Trophoblast cell (in vitro differentiated cells and primary cell): ENCODE measurements at places on chromosomes 7 and 10.

DNA sequence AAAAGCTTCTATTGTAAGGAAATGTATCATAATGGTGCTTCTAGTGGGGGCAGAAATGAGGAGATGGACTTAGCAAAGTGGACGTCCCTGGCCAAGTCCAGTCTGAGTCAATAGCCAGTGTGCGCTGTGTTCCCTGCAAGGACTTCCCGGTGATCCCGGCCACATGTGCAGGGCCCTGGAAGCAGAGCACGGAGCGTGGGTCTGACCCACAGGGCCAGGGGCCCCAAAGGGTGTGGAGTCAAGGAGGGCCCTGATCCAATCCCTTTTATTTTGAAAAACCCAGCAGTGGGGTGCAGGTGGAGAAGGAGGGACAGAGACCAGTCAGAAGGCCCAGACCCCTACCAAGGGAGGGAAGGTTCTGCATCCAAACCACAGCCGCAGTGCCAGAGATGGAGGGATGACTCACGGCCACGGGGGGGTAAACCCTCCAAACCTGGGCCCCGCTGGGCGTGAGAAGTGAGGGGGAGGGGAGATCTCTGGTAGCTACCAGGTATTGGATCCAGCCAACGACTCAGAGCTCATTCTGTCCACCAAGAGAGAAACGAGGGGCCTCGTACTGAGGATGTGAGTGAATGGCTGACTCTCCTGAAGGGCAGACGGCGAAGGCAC is 57.2 kb upstream of the VIPR2 start:
- DNase-seq = no peak

DNA sequence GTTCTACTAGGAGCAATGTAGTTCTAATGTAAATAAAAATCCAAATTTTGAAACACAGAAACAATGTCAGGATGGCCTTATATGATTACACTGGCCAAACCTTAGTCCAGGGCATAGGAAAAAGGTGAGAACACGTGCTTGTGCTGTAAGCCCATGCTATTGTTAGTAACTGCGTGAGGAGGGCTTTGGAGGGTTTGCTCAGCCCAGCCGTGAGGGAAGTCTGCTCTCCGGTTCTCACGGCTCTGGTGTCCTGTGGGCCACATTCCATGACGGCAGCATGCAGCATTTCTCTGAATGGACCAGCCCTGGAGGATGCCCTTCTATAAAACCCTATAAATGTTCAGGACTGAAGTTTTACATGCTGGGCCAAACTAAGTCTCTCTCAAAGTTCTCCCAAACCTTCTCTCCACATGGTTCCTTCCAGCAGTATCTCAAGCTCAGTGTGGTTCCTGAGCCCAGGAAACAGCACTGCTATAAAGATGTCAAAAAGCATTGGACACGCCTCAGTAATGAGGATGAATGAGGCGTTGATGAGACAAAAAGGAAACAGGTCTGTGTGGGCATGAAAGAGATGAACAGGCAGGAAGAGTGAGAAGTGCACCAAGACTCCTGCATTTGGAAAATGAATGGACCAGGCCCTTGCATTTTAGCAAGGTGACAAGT is 174.8 kb upstream of the CDCA7L start:
- DNase-seq = no peak

GRCh38 chr7:99325001-99325493 is 651 bp upstream of the ARPC1A start:
- no peak for DNase-seq

DNA sequence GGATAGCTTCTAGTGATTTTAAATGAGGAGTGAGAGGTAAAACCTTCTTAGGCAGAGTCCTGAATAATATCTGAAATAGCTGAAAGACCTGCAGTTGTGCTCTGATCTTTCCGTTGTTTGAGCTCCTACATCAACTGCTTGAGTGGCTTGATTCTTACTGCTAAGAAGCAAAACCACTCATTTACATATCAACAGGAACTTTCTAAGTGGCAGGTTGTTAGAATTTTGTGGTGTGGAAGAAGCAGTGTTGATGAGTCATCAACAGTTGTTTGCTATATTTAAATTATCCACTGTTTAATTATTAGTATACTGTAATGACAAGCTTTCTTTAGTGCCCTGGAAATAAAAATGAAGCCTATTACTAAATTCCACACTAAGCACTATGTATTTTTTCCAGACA is 689.5 kb downstream of the DNAJB9 start:
- no peak for DNase-seq

- DNase-seq = no peak
Measured at GRCh38 chr10:121615836-121616235, 17.6 kb upstream of the FGFR2 start.

DNA sequence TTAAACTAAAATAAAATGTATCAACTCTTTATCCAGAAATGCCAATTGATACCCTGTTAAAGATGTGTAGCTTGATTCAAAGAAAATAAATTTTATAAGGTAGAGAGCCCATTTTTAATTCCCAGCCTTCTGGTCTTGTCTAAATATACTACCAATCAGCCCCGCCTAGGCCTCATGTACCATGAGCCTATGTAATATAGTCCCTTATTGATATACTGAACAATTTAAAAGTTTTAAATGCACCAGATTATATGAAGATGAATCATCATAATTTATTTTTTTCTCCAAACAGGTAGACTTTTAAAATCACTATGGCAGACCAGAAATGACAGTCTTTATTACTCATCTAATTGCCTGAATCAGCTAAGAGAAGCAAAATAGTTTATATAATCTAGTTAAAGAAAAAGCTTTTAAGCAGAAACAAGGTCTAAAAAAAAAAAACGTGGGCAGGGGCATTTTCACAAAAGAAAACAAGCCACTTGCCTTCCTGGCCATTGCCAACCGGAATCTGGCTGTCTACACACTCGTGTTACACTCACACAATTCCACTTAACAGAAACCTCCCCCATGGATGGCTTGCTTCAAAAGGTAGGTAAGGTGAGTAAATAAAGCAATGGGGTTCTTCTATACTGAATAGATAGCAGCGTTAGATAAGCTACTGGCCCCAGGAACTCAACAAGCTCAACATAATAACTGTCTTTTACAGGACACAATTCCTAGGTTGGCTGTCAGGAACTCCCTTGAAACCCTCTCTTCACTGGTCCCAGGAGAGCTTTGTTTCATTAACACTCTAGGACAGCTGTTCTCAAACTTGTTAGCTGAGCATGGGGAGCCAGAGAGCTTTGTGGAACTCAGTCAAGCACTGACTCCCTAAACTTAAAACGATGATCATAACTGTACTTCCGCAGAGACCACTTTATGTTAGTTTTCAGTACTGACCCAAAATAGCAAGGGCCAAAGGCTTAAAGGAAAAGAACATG is 37.2 kb downstream of the RAPGEF5 start:
- DNase-seq = no peak

DNA sequence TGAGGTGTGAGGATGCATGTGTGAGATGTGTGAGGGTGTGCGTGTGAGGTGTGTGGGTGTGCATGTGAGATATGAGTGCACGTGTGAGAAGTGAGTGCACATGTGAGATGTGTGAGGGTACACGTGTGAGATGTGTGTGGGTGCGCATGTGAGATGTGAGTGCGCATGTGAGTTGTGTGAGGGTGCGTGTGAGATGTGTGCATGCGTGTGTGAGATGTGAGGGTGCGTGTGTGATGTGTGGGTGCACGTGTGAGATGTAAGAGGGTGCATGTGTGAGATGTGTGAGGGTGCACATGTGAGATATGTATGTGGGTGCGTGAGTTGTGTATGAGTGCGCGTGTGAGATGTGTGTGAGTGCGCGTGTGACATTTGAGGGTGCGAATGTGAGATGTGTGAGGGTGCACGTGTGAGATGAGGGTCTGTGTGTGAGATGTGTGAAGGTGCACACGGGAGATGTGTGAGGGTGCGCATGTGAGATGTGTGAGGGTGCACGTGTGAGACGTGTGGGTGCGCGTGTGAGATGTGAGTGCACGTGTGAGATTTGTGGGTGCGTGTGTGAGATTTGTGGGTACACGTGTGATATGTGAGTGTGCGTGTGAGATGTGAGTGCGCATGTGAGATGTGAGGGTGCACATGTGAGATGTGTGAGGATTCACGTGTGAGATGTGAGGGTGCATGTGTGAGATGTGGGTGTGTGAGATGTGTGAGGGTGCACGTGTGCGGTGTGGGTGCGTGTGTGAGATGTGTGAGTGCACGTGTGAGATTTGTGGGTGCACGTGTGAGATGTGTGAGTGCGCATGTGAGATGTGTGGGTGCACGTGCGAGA is 30.5 kb downstream of the PPIF start:
- DNase-seq = no peak

DNA sequence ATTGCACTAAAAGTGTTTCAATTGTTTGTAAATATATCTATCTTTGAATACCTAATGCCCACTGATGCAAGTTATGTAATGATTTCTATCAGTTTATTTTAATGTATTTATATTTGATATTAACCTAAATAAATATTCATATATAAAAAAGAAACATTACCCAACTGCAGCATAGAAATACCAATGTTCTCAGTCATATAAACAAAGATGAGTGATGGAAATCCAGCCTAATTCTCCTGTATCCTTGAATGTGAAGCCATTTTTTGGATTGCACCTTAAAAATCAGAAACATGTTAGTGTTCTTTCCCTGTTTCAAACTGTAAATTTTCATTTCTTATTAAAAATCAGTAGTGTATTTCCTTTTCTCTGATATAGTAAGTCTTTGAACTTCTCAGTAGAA is 305.8 kb upstream of the GNAI1 start:
- DNase-seq = no peak

GRCh38 chr10:122163174-122164022 is 107.7 kb upstream of the BTBD16 start:
- no peak for DNase-seq

GRCh38 chr10:16952080-16952479 is 134.9 kb upstream of the RSU1 start:
- no peak for DNase-seq

- DNase-seq = peak; percentile 74
Measured at GRCh38 chr7:69342154-69342884, 256.0 kb upstream of the AUTS2 start.

DNA sequence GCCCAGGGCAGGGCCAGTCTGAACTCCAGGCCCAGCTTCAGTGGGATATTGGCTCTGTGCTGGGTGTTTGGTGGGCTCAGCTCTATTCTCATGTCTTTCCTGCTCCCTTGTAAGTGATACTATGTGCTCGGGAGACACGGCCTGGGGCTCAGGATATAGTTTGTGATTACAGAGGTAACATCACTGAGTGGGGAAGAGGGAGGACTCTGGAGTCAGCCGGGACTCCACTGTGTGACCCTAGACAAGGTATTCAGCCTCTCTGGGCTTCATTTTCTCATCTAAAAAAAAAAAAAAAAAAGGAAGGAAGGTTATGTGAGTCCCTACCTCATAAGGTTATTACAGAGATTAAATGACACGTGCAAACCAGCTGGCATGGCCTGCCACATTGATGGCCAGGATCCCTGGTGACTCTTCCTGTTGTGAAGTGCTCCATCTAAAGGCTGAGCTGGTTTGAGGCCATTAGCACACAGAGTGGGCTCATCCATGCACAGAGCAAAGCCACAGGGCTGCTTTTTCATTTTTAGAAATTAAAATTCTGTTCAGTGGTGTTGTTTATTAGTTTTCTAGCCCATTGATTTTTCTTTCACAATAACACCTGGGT is 15.7 kb downstream of the SLC13A4 start:
- no peak for DNase-seq

- DNase-seq = no peak
Measured at GRCh38 chr7:15915686-15916293, 229.3 kb upstream of the MEOX2 start.

DNA sequence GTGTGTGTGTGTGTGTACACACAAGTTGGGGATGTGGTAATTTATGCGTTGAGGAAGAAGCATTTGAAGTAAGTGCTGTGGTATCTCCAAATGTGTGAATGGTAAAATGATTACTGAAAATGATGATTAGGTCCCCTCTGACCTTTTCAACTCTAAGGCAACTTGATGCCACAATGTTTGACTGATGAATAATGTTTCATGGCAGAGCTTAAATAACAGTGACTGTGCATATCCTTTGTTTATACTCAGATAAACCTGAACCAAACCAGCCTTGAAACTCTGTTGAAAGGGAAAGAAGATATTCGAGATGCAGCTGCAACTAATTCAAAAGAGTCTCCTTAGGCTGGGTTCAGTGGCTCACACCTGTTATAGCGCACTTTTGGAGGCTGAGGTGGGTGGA is 64.8 kb upstream of the YAE1 start:
- DNase-seq = no peak

- DNase-seq = no peak
Measured at GRCh38 chr10:122143238-122143841, 127.8 kb upstream of the BTBD16 start.

DNA sequence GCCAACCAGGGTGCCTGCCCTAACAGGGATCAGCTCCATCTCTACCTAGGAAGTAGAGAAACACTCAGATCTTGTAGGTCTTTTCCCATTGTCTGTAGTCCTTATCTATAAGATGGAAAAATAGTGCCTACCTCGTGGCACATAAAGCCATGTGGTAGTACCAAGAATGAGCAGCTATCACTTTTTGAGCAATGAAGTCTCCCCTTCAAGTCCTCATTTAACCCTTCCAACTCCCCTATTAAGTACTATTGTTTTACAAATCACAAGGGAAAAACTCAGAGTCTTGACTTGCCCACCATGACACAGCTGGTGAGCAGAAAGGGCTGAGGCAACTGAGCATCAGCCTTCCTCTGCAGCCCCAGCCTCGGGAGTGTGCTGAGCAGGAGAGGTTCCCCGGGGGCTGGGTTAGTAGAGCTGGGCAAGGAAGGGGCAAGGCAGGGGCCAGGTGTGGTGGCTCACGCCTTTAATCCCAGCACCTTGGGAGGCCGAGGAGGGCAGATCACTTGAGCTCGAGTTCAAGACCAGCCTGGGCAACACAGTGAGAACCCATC is 3.3 kb downstream of the FRAT2 start:
- no peak for DNase-seq

DNA sequence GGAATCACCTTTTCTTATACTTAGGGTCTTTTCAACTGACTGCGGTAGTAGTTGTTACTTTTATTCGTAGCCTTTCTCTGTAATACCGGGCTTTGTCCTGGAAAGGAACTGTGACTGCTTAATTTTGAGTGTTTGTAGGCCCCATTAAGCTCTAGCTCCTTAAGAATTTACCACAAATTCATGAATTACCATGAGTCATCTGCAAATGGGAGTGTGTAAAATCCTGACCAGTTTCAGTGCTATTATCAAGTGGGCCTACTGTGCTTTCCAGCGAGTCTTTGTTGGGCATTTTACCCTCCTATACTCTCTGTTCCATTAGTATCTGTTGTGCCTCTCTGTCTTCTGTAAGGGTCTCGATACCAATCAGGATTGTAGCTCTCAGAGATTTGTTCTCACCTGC is 49.7 kb downstream of the ZMYND11 start:
- DNase-seq = no peak

DNA sequence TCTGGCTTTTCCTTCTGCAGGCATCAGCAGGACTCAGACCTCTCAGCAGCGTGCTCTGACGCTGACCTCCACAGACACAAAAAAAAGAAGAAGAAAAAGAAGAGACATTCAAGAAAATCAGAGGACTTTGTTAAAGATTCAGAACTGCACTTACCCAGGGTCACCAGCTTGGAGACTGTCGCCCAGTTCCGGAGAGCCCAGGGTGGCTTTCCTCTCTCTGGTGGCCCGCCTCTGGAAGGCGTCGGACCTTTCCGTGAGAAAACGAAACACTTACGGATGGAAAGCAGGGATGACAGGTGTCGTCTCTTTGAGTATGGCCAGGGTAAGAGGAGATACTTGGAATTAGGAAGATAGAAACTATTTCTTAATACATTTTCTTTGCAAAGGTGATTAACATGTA is 115.7 kb downstream of the CYTH3 start:
- no peak for DNase-seq

- no peak for DNase-seq
Measured at GRCh38 chr7:46315891-46316290, 394.8 kb upstream of the IGFBP3 start.
